Omental fat pad (tissue), 4 donors: ENCODE measurements at places on chromosomes 7 and 10. TPM values are rescaled to one million over a fixed set of nuclear protein-coding genes. Genes with fewer than 3 reads are reported as not detected.

Gene IFIT1B
- not detected for total RNA-seq

Gene HMX3
- total RNA-seq = 1.3 TPM

Gene SERPINE1
- 861 TPM for total RNA-seq

Gene SORCS1
- total RNA-seq = 0.09 TPM

Gene FAM131B
- total RNA-seq = 1.2 TPM

Gene NOS3
- 75.3 TPM for total RNA-seq

Gene TMEM229A
- not detected for total RNA-seq

Gene CPXM2
- total RNA-seq = 7.3 TPM

Gene NEUROG3
- total RNA-seq = 1.1 TPM

Gene ZNF736
- total RNA-seq = 12.8 TPM

Gene SEMA3C
- 169 TPM for total RNA-seq

Gene LRRN3
- 2.7 TPM for total RNA-seq

Gene BLNK
- 0.48 TPM for total RNA-seq
